ENCODE measurements at places on chromosomes 6 and 20. TPM values are rescaled to one million over a fixed set of nuclear protein-coding genes. Genes with fewer than 3 reads are reported as not detected.

GRCh38 chr20:45011108-45011526 lies 44.8 kb downstream of the STK4 start:
- no peak overlapping the region for H3K4me3 ChIP-seq
- H3K36me3 ChIP-seq: peaks cover 12% of the 10 kb centered on the region
- H3K27ac ChIP-seq: no peak overlapping the region
- no peaks in the 10 kb centered on the region for H3K27me3 ChIP-seq

- H3K27ac ChIP-seq: no peak overlapping the region
- H3K4me3 ChIP-seq: no peak overlapping the region
- DNase-seq: no peak
- peaks cover 2% of the 10 kb centered on the region for H3K4me1 ChIP-seq
- no peaks in the 10 kb centered on the region for H3K36me3 ChIP-seq
- H3K27me3 ChIP-seq: peaks cover 4% of the 10 kb centered on the region
Observed at GRCh38 chr20:20737158-20737557, 24.7 kb upstream of the RALGAPA2 start.

DNA sequence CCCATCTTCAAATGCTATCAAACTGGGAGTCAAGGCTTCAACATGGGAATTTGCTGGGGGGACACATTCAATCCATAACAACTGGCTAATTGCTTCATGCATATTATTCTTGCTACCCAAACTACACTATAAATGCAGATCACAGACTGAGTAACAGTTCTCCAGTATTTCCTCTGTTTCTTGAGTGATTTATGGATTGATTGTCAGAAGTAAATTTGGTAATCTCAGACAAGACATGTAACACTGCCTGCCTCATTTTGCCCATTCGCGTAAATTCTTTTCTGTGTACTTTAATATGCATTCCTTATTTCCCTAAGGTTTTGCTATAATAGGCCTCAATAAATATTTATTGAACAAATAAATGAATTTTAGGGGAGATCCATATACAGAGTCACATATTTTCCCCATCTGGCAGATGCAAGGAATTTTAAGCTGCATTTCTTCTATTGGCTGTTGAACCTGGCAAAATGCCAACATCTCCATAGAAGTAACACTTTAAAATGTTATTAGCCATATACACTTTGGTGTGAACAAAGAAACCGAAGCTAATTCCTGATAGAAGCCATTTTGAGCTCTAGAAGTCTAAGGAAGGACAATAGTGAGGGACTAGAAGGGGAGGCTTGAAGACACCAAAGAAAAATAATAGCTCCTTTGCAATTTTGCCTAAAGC lies 98.2 kb downstream of the QRSL1 start:
- H3K36me3 ChIP-seq: peaks cover 3% of the 10 kb centered on the region
- H3K27ac ChIP-seq: peak overlapping the region; percentile 13
- H3K4me3 ChIP-seq: no peak overlapping the region

- H3K27ac ChIP-seq: no peak overlapping the region
- H3K4me3 ChIP-seq: no peak overlapping the region
- H3K4me1 ChIP-seq: no peaks in the 10 kb centered on the region
- H3K36me3 ChIP-seq: peaks cover 14% of the 10 kb centered on the region
Observed at GRCh38 chr6:31558631-31559500, 11.5 kb downstream of the NFKBIL1 start.

DNA sequence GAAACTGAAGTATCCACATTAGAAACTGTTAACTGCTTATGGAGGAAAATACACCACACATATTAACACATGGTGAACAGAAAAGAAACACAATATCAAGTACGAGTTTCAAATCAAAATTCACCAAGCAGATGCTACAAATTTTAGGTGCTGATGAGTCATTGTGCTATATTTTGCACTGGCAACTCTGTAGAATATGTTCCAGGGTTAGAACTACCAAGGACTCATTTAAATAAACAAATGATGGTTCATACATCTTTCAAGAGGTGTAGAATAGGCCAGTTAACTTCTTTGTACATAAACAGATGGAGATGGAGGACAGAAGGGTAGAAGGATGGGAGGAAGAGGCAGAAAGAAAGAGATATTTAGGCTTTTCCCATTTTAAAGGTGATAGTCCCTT lies 184.9 kb downstream of the ARHGAP18 start:
- H3K36me3 ChIP-seq: peaks cover 4% of the 10 kb centered on the region
- no peak overlapping the region for H3K4me3 ChIP-seq
- H3K4me1 ChIP-seq: peaks cover 9% of the 10 kb centered on the region
- H3K27me3 ChIP-seq: no peaks in the 10 kb centered on the region

Gene DUSP22
- total RNA-seq: 39.0 TPM

Gene F13A1
- 0.24 TPM for total RNA-seq

Gene LRRC73
- 1.6 TPM for total RNA-seq

Gene MCCD1
- not detected for total RNA-seq
